ENCODE measurements at places on chromosomes 12 and 14. TPM values are rescaled to one million over a fixed set of nuclear protein-coding genes. Genes with fewer than 3 reads are reported as not detected.

EVL gene
- 1,049 TPM for total RNA-seq

LRRC10 gene
- not detected for total RNA-seq

C1S gene
- 4.5 TPM for total RNA-seq

PPP1R12A gene
- 101 TPM for total RNA-seq

NCKAP5L gene
- 11.1 TPM for total RNA-seq

KCNC2 gene
- total RNA-seq: not detected

NPFF gene
- total RNA-seq: not detected

C12orf56 gene
- 0.33 TPM for total RNA-seq

CLEC2D gene
- 246 TPM for total RNA-seq

RNU4-1 gene
- 1,482 TPM for total RNA-seq

HOXC12 gene
- not detected for total RNA-seq

PIANP gene
- total RNA-seq: 2.5 TPM

SPIC gene
- not detected for total RNA-seq

RIPK3 gene
- 59.2 TPM for total RNA-seq

GMFB gene
- total RNA-seq: 33.0 TPM

CDC42BPB gene
- 13.9 TPM for total RNA-seq

SLC5A8 gene
- not detected for total RNA-seq

AKAP6 gene
- total RNA-seq: 6.6 TPM

TAS2R7 gene
- total RNA-seq: not detected

BMP4 gene
- 1.1 TPM for total RNA-seq

FSCB gene
- total RNA-seq: not detected

KRT80 gene
- not detected for total RNA-seq

LIN7A gene
- 0.03 TPM for total RNA-seq

HNF1A gene
- not detected for total RNA-seq

RASSF9 gene
- not detected for total RNA-seq
